ENCODE measurements at places on chromosomes 2 and 18.

GRCh38 chr2:172701250-172701649, 34.4 kb upstream of the RAPGEF4 start:
- DNase-seq, result no peak

GRCh38 chr2:600542-601386, 76.4 kb downstream of the TMEM18 start:
- DNase-seq, result peak; percentile 73

- DNase-seq, result no peak
Measured at GRCh38 chr2:196391149-196391479, 219.7 kb upstream of the STK17B start.

- DNase-seq, result peak; percentile 64
Measured at GRCh38 chr2:20624156-20624883, 26.6 kb downstream of the HS1BP3 start.

DNA sequence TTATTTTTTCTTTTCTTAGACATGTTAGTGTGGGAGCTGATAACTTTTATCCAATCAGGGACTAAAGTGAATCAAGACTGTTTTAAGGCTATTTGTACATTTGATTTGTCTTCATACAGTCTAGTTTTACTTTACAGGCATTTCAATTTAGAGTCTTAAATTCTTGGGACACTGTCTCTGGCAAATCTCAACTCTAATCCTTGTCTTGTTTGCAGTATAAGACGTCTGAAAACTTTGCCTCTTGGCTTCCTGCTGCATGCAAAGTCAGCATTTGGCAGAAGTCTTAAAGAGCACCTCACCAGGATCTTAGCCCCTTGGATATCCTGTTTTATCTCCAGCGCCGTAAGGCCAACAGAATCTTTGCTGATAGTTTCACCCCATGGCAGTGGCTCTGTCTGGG, 30.3 kb downstream of the SPOPL start:
- DNase-seq, result no peak

DNA sequence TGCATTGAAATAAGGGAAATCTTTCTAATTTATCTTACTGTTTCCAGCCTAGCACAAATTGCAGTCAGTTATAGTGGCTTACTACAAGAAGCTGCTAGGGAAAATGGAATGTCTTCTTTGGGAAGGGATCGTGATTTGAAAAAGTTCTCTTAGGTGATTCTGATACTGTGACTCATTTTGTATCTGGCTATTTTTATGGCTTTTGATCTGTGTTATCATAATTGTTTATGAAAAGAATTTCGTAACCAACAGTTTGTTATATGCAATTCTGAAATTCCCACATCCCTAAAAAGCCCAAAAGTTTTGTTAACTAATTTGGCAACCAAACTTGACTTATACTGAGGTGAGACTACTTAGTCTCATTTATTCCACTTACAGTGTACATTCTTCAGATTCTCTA, 12.4 kb downstream of the PTPN4 start:
- DNase-seq, result no peak

DNA sequence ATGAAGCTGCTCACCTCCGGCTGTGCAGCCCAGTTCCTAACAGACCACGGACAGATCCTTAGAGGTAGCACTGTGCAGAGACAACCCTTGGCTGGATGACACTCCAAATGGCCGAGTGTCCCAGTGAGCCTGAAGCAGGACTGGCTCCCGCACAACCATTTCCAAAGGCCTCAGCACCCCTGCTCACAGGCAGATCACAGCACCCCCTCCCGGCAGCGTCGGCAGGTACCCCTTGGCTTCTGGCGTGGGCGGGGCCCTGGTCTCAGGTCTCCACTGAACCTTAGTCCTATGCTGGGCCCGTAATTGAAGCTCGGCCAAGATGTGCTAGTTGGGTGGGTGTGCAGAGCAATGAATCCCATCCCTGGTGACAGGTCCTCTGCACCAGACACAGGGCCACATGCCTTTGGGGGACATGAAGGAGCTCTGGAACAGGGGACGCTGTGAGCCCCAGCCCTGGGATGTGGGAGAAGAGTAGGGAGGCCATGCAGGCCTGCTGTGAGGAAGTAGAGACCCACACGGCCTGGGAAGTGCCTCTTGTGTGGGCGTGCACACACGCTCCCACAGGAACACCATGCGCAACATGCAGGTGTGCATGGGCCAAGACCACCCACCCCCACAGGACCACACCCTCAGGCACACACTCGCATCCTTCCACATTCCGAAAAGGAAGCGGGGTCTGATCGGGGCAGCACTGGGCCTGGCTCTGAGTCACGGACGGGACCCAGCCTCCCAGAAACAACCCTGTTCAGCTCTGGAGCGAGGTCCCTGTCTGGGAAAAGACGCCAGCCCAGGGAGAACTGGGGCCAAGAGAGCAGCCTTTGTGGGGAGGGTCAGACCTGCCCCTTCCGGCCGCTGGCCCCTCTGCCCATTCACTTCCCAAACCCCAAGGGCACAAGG, 2.8 kb downstream of the DUSP2 start:
- no peak for DNase-seq

- DNase-seq, result no peak
Measured at GRCh38 chr2:120739438-120740090, 3.9 kb downstream of the GLI2 start.

DNA sequence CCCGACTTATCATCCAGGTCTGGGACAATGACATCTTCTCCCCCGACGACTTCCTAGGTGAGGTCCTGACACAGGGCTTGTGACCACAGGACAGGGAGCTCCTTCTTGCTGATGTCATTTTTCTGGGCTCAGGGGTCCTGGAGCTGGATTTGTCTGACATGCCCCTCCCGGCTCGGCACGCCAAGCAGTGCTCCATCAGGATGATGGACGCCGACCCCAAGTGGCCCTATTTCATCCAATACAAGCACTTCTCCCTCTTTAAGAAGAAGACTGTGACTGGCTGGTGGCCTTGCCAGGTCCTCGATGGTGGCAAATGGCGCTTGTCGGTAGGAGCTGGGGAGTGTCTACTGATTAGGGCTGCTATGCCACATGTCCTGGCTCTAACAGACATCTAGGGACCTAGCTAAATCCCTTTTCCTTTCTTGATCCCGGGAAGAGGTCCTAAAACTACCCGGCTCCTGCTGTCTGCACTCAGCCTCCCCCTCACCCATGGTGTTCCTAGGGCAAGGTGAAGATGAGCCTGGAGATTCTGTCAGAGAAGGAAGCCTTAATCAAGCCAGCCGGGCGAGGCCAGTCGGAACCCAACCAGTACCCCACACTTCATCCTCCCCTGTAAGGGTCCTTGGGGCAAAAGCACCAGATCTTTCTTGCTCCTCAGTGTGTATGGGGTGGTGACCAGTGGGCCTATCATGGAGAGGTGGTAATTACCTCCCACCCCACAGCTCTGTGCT, 36.7 kb downstream of the LMAN2L start:
- no peak for DNase-seq

- DNase-seq, result peak; percentile 51
Measured at GRCh38 chr2:8566774-8567468, 114.9 kb upstream of the ID2 start.

DNA sequence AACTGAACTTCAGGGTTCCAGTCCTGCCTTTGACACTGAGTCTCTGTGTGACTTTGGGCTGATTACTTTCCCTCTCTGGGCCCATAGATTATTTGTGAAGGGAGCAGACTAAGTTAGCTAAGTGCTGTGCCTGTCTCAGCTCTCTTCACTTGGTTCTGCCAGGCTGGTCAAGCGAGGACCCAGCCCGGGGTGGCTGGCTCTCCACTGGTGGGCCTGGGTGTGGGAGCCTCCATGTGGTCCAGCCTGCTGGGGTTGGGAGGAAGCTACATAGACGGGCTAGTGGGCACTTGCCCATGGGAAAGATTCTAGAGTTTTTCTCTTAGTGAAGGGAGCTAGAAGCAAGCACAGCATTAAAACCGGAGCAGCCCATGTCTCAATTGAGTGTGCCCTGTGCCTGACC, 59.0 kb downstream of the DYSF start:
- no peak for DNase-seq

DNA sequence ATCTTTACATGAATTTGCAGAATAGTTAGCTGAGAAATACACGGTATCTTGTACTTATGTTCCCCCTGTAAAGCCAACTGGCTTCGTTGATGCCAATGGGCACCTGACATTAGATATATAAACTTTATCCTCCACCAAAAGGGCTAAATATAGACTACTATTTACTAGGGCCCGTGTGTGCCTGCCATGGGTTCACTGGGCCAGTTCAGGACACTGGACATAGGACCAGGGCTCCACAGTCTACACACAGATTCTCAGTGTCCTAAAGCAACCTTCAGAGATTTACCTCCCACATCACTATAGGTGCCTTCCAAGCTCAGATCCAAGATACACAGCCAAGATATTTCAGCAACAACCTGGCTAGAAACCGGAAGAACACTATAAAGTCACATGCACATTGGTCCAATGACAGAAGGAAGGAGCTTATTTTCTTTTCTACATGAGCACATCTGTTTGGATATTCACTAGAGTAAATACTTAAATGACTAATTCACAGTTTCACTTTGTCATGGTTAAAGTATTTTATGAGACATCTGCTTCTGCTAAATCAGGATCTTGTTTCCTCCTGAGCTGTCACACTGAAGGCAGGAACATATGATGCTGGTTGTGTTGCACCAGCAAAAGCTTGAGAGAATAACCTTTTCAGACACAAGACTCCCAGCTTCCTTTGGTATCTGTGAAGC, 95.1 kb downstream of the MYO5B start:
- no peak for DNase-seq

DNA sequence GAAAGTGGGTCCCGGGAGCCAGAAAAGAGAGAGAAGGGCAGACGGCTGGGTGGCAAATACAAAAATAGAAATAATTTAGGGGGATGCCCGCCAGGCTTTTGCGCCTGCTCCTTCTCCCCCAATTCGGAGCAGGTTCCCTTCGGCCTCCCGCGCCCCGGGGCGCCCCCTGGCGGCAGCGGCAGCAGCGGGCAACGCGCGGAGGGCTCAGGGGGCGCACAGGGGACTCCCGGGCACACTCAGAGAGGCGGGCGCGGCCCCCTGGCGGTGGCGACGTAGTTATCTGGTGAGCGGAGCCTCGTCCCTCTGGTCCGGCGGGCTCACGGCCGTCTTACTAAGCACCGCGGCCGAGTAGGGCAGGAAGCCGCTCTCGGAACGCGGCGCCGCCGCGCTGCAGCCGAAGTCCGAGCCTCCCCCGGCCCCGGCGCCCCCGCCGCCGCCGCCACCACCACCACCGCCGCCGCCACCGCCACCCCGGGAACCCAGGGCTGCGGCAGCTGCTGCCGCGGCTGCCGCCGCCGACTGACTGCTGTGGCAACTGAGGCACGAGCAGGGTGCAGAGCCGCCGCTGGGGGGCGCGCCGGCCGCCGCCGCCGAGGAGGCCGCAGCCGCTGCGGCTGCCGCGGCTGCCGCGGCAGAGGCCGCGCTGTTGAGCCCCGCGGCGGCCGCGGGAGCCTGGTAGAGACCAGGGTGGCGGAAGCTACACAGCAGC, 3.8 kb downstream of the EVX2 start:
- no peak for DNase-seq

DNA sequence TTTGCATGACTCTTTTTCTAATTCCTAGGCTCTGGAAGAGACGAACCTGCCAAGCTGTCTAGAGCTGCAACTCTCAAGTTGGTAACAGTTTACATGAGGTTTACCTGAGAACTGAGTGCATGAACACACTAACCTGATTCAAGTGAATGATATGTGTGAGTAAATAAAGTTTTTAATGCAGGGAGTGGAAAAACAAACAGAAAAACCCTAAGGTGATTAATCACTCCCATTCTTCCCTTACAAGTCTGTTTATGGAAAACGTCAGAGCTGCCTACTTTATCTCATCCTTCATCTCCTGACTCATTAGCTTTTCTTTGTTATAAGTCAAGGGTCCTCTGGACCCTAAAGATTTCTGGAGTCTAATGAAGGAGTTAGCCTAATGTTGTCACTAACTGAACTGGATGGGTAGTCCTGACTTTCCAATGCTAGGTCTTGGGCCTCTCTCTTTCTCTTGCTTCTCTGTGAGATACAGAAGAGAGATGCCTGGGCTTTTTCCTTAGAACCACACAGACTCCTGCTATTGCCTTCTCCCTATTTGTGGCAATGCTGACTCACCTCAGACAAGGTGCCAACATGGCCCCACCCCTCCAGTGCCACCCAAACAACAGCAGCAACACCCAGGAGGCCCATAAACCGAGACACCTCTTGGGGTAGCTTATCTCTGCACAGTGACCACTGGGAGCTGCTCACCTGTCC, 952.4 kb downstream of the EPHA4 start:
- DNase-seq, result no peak

GRCh38 chr2:170846314-170846713, 29.6 kb downstream of the GAD1 start:
- DNase-seq, result no peak

DNA sequence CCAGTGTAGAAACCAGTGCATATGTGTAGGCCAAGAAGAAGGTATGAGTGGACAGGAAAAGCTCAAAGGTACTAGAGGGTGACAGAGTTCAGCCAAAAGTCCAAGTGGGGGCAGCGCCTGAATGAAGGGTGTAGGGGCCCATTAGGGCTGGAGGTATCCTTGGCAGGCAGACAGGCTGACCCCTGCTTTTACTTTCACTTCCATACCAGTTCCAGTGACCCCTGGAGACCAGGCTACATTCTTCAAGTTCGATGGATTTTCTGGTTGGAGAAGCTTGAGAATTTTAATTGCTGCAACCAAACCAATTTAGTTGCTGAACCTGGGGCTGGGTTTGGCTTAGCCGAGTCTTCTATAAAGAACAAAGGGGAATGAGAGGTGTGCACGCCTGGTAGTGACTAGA, 42.3 kb upstream of the MRPL33 start:
- no peak for DNase-seq

DNA sequence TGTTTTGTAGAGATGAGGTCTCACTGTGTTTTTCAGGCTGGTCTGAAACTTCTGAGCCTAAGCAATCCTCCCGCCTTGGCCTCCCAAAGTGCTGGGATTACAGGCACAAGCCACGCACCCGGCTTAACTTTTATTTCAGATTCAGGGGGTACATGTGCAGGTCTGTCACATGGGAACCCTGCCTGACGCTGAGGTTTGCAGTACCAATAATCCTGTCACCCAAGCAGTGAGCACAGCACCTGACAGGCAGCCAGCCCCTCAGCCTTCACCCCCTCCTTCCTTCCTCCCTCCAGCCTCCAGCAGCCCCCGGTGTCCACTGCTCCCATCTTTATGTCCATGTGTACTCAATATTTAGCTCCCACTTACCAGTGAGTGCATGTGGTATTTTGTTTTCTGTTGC, 46.0 kb upstream of the RPL31 start:
- DNase-seq, result no peak

GRCh38 chr2:56207760-56208159, 24.0 kb downstream of the CCDC85A start:
- DNase-seq, result no peak
